ENCODE measurements at places on chromosomes 12 and 14. TPM values are rescaled to one million over a fixed set of nuclear protein-coding genes. Genes with fewer than 3 reads are reported as not detected.

GRCh38 chr14:34098045-34098984 is 147.4 kb upstream of the EGLN3 start:
- peak; percentile 47 for DNase-seq

- DNase-seq, result no peak
Measured at GRCh38 chr12:97200181-97200580, 262.4 kb upstream of the RMST start.

DNA sequence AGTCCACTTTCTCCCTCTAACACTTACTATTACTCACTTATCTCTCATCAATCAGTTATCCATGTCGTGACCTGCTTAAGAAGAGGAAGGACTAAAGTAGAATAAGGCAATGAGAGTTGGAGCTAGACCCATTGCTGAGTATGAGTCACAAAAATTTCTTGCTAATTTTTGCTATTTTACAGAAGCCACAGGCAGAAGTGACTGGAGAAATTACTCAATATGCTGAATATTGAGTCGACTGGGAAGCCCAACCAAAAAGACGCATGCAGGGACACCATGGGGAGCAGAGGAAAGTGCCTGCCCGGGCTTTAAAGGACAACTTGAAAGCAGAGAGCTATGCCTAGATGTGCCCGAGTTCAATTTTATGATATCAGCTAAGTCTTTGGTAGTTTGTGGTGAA is 115.4 kb upstream of the FOXG1 start:
- no peak for DNase-seq

DNA sequence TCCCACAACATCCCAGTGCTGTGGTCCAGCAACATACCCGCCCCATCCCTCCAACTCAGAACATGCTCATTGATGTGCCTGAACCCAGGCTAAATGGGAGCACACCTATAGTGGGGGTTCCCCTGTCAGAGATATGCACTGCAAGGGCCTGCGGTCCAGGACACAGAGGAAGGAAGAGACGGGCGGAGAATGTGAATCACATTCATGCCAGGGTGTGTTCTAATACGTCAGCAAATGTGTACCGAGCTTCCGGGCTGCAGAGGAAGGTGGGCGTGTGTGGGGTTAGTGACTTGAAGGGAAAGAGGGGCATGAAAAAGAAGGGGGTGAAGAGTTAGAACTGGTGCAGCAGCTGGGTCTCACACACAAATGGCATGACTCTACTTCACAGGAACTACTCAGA is 83.7 kb downstream of the DPF3 start:
- DNase-seq, result no peak

- peak; percentile 93 for DNase-seq
Measured at GRCh38 chr14:69879175-69880043, at the start of gene SMOC1. Gene SMOC1 (plus strand): TSS chr14:69879416. CDS start chr14:69879679, 263 bp downstream.

DNA sequence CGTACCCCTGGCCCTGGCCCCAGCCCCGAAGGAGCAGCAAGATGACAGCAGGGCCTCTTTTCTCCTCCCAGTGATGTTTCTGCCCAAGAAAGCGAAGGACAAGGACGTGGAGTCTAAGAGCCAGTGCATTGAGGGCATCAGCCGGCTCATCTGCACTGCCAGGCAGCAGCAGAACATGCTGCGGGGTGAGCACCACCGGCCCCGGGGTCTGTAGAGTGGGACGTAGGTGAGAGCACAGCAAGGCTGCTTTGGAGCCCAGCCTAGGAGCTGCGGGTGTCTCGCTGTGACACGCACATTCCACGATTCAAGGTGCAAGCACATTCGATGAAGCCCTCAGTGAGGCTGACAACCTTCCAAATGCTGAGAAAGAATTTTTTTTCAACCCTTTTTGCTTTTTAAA is 5.2 kb upstream of the TEX22 start:
- DNase-seq, result no peak

GRCh38 chr12:50282721-50283228 is 545 bp downstream of the LIMA1 start:
- no peak for DNase-seq

DNA sequence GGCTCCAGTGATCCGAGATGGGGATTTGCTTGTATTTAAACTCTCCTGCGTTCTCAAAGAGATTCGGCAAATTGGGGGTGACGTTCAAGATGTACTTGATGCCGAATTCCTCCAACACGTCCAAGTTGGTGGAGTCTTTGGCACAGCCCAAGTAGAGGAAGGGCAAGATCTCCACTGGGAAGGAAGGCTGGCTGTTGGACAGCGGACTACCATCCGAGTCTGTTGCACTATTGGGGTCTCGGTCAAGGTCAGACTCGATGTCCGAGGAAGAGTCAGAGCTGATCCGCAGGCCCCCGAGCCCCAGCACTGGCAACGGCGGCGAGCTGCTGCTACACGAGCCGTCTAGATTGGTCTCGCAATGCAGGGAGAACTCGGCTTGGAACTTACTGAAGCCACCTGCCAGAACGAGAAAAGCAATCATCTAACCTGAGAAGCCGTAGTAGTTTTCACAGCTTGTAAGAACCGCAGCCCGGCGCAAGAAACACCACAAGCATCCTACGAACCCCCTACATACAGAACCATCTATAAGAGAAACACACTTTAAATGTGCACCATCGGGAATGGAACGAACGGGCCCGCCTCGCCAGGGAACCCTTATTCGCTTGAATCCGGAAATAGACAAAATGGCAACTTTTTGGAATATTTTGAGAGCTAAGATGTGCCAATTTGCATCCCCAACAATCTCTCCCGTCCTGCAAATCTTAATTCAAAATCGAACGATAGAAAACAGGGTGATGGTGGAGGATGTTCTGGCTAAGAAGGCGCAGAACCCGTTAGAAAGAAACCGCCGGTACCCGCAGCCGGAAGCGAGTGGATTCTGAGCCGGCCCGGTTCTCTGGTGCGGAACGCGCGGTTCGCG is 1.4 kb downstream of the DUSP6 start:
- DNase-seq, result no peak

DNA sequence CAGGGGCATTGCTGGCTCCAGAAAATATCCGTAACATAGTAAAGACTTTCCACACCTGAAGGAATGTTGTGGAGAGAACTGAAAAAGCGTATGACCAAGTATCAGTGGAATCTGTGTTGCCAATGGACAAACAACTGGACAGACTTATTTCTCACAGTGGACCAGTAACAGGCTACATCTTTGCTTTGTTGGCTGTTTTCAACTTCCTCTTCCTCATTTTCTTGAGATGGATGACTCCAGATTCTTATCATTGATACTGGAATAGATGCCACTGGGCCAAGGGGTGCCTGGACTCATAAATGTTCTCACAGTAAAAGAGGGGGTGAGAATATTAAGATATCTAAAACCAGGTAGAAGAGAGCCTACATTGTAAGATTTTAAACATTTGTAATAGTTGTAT is 6.4 kb downstream of the GAS2L3 start:
- no peak for DNase-seq

- peak; percentile 69 for DNase-seq
Measured at GRCh38 chr12:50088577-50089335, 3.6 kb downstream of the SMARCD1 start.

- DNase-seq, result no peak
Measured at GRCh38 chr12:65019696-65020234, 101.3 kb downstream of the WIF1 start.

- DNase-seq, result peak; percentile 75
Measured at GRCh38 chr12:94704452-94705306, 54.3 kb upstream of the TMCC3 start.

DNA sequence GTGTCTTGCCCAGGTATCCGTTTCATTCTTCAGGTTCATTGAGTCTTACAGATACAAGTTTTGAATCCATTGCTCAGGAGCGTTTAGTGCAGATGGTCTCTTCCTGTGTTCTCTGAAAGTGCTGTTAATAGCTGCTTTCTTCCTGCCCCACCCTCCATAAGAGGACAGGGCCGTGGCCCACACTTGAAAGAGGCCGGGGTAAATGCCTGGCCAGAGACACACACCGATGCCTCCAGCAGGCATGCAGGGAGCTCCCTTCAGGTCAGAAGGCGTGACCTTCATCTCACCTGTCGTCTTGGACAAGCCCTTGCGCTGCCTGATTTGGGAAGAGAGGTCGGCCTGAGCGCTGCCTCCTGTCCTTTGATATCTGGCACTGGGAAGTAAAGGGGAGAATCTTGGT is 11.6 kb downstream of the PRKAB1 start:
- no peak for DNase-seq

DNA sequence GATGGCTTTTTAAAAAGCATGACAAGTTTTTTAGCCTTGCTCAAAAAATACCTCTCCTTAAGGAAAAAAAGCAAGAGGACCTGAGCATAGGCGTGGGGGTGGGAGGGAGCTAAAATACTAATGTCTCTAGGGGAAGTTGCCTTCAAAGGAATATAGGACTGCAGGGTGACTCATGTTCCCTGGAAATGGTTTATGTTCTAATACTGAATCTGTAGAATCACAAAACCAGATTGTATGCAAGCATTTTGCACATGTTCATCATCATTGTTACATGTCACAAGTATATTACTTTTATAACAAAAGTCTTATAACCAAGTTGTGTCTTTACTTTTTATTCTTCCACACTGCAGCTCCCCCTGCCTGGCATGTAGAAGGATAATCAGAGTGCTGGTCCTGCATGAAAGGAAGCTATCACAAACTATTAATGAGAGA is 36.6 kb downstream of the GPR135 start:
- DNase-seq, result no peak

- peak; percentile 40 for DNase-seq
Measured at GRCh38 chr12:57983146-57983857, 41.9 kb downstream of the ATP23 start.

Gene PLBD2
- 13.0 TPM for total RNA-seq

Gene ACRBP
- total RNA-seq, result not detected

Gene TGM1
- 5.2 TPM for total RNA-seq

Gene TPH2
- total RNA-seq, result not detected

Gene GALNT8
- not detected for total RNA-seq

Data from NCI-H460 (cell line).